Gastrocnemius medialis (tissue), 4 donors: ENCODE measurements at places on chromosomes 11 and 22.

GRCh38 chr11:65141896-65142494 is 7.7 kb upstream of the SYVN1 start:
- peak; percentile 64 for DNase-seq

- DNase-seq = no peak
Observed at GRCh38 chr11:44451706-44452105, 113.8 kb upstream of the CD82 start.

DNA sequence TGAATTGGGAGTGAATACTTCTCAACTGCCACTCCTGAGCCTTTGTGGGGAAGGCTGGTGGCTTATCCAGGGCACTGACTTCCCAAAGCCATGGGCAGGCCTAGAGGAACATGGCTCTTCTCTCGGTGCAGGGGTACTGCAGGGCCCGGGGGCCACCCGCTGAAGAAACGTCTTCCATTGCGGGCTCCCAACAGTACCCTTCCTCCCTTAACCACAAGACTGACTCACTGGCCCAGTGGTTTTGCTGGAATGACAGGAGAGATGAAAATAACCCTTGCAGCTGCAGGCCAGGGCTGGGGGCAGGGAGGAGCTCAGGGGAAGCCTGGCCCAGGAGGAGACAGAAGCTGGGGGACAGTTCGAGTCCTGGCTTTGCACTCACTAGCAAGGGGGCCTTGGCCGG is 13.5 kb downstream of the TXN2 start:
- DNase-seq = peak; percentile 82

DNA sequence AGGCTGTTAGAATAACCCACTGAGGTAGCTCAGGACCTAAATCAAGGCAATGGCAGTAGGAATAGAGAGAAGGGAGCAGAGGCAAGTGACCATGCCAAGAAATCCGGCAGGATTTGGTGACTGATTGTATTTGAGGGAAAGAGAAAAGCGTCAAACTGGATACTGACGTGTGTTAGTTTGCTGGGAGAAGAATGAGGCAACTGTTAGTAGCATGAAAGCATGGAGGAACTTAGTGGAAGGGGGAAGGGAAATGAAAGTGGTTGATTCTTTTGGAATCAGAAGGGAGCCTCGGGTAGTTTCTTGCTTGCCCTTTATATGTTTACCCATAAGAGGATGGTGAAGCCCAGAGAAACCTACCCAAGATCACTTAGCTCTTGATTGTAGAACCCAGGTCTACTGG is 8.3 kb downstream of the PPFIBP2 start:
- no peak for DNase-seq

GRCh38 chr11:61004180-61004611 is 32.7 kb downstream of the CD6 start:
- no peak for DNase-seq

- DNase-seq = no peak
Observed at GRCh38 chr11:43681401-43681942, 934 bp downstream of the HSD17B12 start.

DNA sequence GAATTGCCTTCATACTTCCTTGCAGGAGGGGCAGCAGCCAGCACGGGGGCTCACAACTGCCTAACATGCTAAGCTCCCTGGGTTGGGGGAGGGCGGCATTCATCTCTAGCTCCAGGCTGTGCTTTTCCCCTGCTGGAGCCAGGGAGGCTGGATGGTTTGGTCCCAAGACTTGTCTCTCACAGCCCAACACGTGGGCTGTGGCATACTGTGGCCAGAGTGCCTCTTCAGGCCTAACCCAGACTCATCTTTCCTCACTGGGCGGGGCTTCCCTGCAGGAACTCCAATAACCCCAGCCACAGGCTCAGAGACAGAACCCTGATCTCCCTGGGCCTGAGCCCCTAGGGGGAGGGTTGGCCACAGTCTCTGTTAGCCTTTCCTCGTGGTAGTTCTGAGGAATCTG is 121.9 kb upstream of the PLET1 start:
- DNase-seq = no peak

DNA sequence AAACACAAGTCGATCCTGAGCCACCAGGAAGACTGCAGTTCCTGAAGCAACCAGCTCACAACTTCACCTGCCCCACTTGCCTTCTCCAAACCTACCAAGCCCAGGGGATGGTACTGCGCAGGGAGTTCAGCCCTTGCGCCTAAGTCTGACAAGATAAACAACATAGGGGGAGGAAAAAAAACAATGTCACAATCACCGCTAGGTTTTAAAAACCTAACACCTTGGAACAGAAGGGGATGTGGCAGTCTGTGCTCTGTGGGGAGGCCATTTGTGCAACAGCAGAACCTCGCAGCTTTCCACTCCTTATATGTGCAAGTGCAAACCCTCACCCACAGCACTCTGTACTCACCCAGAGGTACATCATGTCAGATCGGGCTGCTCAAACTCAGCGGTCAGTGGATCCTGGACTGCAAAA is 134.2 kb downstream of the RBFOX2 start:
- DNase-seq = peak; percentile 68

- DNase-seq = no peak
Observed at GRCh38 chr11:111938687-111939160, 1.6 kb downstream of the DIXDC1 start.

DNA sequence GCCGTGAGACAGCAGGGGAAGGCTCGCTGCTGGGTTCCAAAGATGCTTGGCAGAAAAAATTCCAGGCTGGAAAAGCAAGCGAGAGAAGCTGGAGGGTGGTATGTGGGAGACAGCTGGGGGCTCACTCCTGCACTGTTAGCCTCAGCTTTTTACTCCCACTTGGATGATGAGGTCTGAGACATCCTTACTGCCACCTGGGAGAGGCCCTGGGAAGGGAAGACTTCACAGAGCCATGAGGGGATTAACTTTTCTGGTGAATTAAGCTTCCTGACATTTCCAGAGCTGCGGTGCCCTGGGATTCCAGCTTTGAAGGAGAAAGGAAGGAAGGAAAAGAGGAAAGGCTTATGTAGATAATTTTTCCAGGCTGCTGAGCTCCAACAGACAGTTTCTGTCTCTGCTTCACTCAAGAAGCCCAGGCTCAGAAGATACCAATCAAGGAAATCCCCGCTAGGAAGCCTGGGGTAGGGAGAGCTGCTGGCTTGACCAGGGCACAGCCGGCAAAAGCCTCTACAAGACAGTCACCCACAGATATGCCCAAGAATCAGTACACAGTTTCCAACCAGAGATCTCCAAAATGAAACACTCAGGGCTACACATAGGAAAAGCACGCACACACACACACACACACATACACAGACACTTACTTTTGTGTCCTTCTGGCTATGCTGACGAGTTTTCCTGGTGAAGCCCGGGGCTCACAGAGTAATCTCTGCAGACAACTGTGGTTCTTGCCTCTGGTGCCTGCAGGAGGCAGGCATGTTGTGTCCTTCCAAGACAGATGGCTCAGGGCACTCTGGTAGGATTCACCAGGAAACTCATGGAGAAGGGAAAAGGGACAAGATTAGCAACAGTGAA is 907 bp downstream of the MCHR1 start:
- no peak for DNase-seq

DNA sequence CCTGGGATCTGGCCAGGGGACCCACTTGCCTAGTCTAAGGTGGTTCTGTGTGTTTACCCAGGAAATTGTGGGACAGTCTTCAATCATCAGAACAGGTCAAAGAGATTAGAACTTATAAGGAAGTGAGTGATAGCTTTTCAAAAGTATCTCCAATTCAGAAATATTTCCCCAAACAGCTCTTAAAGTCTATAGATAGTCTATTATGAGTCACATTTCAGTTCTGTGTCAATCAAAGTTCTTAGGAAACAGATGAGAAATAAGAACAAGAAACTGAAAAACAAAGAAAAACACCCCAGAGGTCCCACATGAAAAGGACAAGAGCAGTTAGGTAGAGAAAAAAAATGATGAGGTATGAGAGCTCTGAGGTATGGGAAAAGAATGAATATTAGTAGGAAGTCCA is 381.4 kb upstream of the MPPED2 start:
- DNase-seq = no peak

- no peak for DNase-seq
Observed at GRCh38 chr11:129580278-129580677, 204.6 kb downstream of the BARX2 start.
